GM13977 (cell line): ENCODE measurements at places on chromosomes 13 and 19.

- peak; percentile 73 for DNase-seq
Observed at GRCh38 chr19:12783291-12783848, 7.9 kb upstream of the JUNB start.

DNA sequence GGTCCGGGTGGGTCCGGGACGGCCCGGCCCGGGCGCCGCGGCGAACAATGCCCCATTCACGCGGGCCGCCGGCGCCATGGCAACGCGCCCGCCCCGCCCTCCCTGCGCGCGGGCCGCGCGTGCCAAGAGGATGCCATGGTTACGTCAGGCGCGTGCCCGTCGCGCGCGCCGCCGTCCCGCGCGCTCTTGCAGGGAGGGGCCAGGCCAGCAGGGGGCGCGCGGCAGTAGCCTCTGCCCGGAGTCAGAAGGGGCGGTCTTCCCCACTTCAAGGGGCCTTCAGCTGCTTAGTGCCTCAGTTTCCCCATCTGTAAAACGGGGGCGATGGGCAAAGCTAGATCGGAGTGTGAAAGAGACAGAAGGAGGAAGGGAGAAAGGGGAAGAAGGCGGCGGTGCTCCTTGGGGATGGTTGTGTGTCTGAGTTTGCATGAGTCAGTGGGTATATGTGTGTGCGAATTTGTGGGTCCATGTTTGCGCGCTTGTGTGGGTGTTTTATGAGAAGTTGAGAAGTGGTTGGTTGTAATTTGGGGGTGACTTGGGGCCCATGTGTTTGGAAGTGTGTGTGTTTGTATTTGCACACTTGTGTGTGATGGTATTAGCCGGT lies 11.6 kb upstream of the NFIX start:
- DNase-seq, result peak; percentile 92

GRCh38 chr13:42594481-42595252 lies 20.7 kb downstream of the TNFSF11 start:
- peak; percentile 69 for DNase-seq

DNA sequence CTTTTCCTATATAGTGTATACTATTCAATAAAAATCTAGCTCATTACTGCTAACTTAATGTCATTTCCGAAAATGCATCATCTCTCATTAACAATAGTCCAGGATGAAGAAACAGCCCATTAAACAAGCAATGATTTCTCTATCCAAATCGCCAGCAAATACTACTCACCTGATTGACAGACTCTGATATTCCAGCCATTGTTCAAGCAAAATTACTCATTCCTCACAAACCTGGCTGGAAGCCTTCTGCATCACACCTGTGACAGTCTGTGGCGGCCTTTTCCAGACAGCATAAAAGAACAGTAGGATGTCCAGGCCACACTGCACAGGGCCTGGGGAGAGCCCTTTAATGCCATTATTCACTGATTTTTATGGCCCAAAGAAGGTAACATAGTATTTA lies 115.9 kb downstream of the ABCC4 start:
- no peak for DNase-seq

GRCh38 chr19:45094137-45094536 lies 1.2 kb downstream of the PPP1R37 start:
- DNase-seq, result no peak

DNA sequence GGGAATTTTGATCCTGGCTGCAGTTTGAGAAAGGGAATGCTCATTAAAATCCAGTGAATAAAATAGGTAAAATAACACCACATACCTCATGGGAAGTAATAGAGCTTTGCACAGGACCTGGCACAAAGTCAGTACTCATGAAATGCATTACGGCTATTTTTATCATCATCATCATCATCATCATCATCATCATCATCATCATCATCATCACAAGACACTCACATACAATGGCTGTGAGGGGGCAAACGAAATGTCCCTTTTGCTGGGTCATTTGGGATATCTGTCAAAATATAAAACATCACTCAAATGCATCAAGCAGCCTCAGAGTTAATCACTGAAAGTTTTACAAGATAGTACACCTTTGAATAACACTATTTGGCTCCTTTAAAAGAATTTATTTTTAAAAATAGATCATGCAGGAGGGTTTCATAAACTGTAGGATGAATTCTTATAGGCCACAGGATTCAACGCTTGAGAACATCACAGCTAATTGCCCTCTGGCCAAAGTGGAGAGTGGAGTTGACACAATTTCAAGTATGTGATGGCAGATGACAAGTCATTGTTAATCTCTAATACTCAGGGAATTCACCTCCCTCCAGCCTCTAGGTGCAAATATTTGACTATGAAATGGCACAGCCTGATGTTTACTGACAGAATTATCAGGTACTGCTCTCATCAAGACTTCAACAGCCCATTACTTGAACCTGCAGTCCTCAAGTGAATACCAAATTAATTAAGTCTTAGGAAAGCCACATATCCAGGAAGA lies 14.2 kb upstream of the ZNF599 start:
- no peak for DNase-seq

DNA sequence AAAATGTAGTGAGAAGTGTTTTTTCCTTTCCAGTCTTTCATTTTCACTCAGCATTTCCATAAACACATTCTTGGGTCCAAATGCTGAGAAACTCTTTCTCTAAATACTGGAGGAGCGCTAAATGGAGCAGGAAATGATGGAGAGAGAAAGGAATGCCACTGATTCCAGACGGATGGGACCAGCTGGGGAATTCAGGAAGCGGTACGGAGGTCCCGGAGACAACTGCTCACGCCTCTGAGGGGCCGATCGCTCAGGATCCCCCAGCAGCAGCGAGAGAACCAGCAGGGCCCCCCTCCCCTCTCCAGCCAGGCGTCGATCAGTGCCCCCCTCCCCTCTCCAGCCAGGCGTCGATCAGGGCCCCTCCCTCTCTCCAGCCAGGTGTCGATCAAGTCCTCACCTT lies 13.2 kb downstream of the RASA3 start:
- no peak for DNase-seq

DNA sequence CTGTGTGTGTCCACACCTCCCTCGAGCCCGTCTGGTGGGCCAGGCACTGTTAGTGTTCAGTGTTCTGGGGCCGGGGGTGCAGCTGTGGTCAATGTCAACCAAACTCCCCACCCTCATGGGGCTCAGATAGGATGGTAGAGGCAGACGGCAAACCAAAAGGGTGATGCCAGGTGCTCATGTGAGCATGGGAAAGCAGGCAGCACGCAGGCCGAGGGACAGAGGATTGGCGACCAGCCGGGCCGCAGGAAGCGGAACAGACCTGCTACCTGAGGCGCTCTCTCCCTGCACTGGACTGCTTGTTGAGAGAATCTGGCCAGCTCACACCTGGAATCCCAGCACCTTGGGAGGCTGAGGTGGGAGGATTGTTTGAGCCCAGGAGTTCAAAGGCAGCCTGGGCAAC lies 29.1 kb downstream of the DHX34 start:
- DNase-seq, result no peak

GRCh38 chr19:2813235-2814160 lies 6.2 kb upstream of the ZNF554 start:
- peak; percentile 19 for DNase-seq

DNA sequence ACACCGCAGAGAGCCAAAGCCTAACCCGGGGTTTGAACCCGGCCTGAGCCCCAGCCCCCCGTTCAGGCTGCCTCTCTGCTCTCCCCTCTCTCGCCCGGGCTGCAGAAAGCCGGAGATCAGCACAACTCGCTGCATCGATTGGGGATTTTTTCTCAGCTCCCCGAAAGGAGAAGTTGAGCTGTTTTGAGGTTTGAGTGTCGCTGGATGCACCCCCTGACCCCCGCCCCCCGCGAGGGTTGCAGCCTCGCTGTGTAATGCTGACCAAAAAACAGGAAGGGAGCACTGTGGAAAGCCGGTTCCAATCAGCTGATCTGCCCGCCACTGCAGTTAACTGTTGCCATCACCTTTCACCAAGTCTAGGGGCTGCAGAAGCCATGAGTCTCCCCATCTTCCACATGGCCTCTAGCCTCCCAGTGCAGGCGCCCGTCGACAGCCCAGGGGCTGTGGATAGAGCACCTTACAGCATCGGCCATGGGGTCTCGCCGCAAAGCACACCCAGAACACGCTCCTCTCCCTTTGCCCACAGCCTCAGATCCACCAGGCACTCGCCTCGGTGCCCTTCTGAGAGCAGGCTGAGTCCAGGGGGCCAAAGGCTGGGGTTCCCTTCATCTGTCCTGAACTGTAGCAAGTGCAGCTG lies 34.5 kb downstream of the MYO9B start:
- peak; percentile 90 for DNase-seq

DNA sequence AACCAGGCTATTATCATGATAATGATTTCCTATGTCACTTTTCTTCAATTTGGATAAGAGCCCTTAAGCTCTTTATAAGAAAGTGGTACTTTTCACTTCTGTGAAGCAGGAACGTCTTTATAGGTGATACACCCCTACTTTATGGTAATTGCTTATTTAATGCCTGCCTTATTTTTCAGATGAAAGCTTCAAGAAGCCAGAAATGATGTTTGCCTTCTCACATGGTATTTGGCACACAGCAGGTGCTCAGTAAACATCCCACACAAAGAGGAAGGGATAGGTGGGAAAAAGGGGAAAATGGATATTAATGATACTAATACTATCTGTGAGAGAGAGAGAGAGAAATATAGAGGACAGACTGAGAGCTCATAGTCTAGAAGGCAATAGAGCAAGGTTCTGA lies 29.0 kb upstream of the WASF3 start:
- DNase-seq, result no peak

- no peak for DNase-seq
Observed at GRCh38 chr19:42208612-42209011, 8.9 kb downstream of the DEDD2 start.

DNA sequence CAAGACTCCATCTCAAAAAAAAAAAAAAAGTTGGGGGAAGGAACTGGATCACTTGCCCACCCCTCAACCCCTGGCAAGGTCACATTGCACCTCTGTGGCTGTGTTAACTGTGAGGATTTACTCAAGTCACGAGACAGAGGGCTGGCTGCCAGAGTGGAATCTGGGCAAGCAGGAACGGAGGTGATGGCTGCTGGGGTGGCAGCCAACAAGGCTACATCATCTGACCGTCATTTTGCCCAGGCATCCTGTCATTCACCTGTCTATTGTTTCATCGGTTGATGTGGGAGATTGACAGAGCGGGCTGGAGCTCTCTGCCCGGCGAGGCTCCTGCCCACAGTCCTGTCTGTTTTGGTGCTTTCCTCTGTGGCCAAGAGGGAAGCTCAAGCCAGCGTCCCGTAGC lies 75.7 kb downstream of the DPF1 start:
- DNase-seq, result no peak

- DNase-seq, result no peak
Observed at GRCh38 chr19:1608359-1609102, 3.3 kb upstream of the UQCR11 start.

DNA sequence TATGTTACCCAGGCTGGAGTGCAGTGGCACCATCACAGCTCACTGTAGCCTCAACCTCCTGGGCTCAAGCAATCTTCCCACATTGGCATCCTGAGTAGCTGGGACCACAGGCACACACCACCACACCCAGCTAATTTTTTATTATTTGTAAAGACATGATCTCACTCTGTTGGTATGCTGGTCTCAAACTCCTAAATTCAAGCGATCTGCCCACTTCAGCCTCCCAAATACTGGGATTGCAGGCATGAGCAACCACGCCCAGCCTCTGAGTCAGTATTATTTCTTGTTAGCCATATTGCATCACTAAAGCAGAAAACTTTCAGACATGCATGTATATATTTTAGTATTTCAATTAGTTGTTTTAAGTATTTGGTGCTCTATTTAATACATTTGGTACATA lies 376.4 kb downstream of the GPC6 start:
- DNase-seq, result no peak

GRCh38 chr13:38024431-38024830 lies 154.9 kb upstream of the TRPC4 start:
- no peak for DNase-seq

GRCh38 chr13:91375116-91375729 lies 23.2 kb upstream of the GPC5 start:
- peak; percentile 35 for DNase-seq

GRCh38 chr13:110209950-110210603 lies 96.9 kb downstream of the COL4A1 start:
- DNase-seq, result no peak

DNA sequence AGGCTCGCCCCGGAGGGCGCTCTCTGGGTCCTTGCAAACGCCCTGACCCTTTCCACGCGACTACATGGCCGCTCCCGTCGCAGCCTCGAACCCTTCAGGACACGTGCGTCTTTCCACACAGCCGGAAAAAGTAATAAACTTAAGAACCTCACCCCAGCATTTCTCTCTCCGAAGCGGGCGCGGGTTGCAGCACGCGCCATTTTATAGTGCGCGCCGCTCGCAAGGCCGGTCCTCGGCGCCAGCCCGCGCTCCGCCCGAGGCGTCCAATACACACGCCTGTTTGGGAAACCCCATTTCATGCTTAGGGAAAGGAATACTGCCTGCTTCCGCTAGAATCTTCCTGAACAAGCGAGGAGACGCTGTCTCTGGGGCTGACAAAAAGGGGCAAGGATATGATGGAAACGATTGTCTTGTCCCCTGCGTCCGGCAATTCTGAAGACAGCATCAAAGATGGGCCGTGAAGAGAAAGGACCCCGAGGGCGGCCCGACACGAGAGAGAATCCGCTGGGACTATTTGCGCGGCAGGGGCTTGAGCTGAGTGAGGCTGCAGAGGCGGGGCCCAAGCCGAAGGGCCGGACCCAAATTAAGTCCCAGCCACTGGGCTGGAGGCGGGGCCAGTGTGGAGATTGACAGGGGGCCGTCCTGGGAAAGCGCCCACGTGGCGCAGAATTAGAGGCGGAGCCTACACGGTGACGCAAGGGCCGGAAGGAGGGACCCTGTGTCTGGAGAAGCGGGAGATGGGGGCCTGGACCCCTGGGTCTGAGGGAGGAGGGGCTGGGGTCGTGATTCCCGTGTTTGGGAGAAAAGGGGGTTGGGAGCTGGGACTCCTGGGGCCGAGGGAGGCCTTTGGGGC lies 14.4 kb downstream of the ACP4 start:
- peak; percentile 97 for DNase-seq

DNA sequence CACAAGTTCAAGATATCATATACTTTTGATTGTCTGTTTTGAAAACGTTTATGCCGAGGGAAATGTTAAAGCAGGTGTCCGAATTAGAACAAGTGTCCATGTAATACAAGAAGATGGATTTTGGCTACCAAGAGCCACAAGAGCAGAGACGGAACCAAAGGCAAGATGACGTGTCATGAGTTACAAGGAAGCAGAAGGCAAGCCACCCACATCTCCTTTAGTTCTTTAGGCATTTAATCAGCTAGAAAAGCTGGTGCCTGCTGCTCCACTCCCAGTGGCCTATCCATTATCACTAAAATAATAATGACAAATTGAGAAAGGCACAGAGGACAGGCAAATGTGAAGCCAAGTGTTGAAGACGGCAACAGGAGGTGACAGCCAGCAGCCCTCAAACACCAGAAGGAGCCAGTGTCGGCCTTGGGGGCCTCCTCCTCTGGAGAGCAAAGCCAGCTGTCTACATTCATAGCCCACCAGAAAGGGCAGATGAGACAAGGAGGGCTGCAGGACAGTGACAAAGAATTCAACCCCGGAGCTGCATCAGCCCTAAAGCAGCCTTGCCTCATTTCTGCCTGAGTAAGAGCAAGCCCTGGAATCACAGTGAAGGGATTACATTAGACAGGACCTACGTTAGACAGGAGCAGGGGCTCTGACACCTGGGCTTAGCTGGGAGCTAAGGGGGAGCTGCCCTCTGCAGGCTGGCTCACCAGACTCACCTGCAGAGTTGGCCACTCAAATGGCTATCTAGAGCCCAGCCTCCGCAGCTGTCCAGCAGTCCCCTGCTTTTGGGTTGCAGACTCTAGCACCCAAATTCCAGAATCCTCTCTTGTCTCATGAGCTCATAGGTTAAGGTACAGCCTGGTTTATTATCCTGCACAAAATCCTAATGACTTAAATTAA lies 569.9 kb downstream of the UQCRFS1 start:
- no peak for DNase-seq

- peak; percentile 56 for DNase-seq
Observed at GRCh38 chr19:17332677-17333581, 1.7 kb downstream of the ANO8 start.

GRCh38 chr13:39335721-39336120 lies 267.3 kb downstream of the LHFPL6 start:
- DNase-seq, result no peak
